Activated T-cell treated with anti-CD3 and anti-CD28 coated beads for 1 hour (primary cell): ENCODE measurements at places on chromosomes 4 and X.

GRCh38 chrX:48945517-48946348 is 11.7 kb downstream of the OTUD5 start:
- DNase-seq: peak; percentile 34

- DNase-seq: no peak
These were observed 483.1 kb downstream of the BCOR start for GRCh38 chrX:39614680-39614998.

DNA sequence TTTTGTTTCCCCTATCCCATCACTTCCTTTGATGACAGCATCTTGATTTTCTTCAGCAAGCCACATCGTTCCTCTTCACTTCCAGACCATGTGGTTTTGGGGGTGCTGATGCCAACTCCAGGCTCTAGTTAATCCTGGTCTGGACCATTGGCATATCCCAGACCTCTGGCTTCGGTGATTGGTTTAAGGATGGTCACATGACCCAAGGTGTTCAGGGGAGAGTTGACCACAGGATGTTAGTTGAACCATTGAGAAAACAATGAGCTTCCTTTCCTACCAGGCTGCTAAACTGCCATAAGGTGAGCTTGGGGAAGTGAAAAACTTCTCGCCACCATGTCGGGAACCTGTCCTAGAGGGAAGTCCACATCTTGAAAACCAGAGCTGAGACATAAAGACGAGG is 60.9 kb upstream of the TLR3 start:
- DNase-seq: no peak

- DNase-seq: no peak
These were observed 22.0 kb downstream of the MND1 start for GRCh38 chr4:153366486-153366885.

DNA sequence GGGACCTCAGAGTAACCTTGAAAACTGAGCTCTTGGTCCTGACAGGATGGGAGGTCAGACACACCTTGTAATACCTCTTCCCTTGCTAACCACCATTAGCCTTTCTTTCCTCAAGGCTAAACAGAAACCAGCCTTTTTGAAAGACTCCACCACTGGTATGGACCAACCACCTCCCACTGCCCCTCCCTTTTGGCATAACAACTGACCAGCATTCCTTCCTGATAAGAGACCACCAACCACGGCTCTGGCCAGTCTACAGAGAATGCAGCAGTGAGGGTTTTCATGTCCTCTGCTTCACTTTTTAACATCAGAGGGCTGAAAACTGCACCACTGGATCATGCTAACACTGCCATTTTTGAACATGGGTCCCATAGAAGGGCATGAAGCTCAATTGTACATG is 100.2 kb upstream of the MID1IP1 start:
- DNase-seq: no peak

DNA sequence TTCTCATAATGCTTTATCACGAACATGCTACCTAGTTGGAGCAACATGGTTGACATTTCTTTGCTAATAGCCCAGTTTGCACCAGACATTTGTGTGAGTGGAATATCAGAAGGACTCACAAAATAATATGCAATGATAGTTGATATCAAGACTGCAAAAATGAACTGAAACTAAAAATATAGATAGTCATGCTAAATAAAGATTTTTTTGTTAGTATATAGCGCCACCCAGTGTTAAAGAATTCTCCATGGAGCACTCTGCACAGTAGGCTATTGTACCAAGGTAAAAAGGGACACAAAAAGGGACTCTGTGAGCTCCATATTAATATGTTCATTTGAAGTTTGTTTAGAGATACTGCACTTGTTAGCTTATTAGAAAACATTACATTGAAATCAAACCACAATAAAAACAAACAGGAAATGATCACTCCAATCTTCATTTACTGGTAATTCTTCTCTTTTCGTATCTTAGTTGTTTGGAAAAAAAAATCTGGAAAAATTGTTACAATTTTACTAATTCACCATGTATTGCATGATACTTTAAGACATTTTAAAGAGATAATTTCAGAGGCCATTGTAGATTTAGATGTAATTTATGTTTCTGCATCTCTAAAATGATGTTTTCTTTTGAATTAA is 1509.6 kb downstream of the ADGRL3 start:
- no peak for DNase-seq

- no peak for DNase-seq
These were observed 35.2 kb upstream of the FAM241A start for GRCh38 chr4:112110059-112110425.

GRCh38 chr4:158714937-158715336 is 8.3 kb downstream of the PPID start:
- no peak for DNase-seq

- no peak for DNase-seq
These were observed 39.0 kb downstream of the SH3RF1 start for GRCh38 chr4:169231647-169232262.

- DNase-seq: peak; percentile 16
These were observed 1.3 kb downstream of the SH3TC1 start for GRCh38 chr4:8200302-8200975.

DNA sequence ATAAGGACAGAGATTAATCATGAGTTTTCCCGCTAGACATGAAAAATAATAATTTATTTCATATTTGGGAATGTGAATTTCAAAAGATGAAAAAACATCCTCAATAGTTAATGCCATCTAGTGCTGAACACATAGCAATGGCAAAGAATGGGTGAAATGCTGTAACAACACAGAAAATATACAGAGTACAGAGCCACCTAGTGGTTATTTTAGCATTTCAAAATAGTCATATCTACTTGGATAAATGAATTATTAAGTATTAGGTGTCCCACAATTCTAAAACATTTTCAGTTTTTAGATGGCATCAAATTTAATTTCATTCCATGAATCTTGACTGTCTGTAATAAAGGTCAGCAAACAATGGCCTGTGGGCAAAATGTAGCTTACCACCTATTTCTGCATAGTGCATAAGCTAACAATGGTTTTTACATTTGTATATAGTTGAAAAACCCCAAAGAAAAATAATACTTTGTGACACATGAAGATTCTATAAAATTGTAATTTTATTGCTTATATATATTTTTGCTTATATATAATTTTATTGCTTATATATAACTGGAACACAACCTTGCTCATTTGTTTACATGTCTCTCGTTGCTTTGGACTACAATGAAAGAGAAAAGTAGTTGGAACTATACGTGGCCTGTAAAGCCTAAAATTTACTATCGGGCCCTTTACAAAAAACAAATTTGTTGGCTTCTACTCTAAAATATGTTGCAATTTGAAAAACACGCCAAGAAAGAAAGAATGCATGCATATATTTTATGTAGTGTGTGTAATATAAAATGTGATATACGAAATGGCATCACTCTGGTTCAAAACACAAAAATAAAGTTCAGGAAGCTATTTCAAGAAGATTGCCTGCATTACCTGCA is 99.1 kb upstream of the FAM47C start:
- DNase-seq: no peak

- no peak for DNase-seq
These were observed 23.0 kb downstream of the KLB start for GRCh38 chr4:39429476-39430334.

- no peak for DNase-seq
These were observed 29.8 kb downstream of the SMIM20 start for GRCh38 chr4:25943805-25944204.

- DNase-seq: no peak
These were observed 10.5 kb upstream of the ZNF330 start for GRCh38 chr4:141210168-141210567.

- no peak for DNase-seq
These were observed 1.1 kb downstream of the RNF212 start for GRCh38 chr4:1112174-1112820.

DNA sequence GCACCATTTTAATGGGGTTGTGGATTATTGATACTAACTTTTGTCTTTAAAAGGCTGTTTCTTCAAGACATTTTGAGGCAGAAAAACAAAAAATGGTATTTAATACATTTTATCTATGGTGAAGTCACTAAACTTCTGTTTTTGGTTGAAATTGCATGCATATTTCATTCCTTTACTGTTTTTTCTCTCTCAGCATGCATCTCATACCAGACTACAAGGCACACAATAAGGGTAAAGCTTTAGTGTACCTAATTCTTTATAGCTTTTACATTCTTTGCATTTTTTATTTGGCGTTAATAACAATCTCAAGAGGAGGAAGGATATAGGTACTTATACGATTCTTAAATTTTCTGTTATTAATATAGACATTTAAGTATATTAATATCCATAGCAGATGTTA is 151.0 kb upstream of the DKK2 start:
- DNase-seq: no peak

- no peak for DNase-seq
These were observed 39.5 kb downstream of the HOPX start for GRCh38 chr4:56641494-56642051.

DNA sequence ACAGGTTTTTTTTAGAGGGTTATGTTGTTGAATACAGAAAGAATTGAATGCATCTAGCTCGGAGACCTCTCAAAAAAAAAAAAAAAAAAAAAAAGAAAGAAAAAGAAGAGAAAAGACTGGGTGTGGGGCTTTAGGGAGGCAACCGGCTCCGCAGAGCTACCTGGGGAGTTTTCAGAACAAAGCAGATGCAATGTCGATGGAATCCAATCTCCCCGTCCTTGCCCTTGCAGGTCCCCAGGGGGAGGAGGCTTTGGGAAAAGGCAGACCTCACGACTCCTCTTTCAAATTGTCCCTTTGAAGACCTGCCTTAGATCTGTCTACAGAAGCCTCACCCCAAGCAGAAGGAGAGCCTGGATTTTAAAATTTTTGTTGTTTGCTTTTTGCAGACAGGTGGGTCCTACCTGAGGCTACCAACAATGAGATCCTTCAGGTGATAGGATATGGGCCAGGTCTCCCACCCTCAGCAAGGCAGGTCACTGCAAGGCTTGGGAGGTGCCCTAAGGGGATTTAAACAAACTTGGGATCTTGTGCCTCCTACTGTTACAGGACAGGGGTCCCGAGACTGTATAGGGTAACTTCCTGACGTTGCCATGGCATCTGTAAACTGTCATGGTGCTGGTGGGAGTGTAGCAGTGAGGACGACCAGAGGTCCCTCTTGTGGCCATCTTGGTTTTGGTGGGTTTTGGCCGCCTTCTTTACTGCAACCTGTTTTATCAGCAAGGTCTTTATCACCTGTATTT is 75.2 kb upstream of the PRKX start:
- DNase-seq: no peak

DNA sequence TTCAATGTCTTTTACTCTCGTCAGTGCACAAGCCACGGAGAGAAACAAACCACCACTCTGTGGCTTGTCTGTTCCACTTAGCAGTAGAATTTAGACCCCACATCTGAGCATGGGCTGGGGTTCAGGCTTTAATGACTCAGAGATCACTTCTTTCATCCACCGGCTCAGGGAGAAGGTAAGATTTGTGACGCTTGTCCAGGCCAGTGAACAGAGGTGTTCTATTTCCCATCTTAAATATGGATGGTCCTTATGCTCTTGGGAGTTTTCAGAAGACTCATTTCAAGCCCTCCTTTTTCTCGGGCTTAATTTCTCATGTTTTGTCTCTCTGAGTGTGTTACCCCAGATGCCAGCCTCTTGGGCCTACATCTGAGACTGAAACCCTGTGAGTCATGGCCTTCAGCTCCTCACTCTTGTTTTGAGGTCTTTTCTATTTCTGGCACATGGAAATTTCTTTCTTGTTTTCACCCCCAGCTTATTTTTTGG is 127.4 kb upstream of the SFRP2 start:
- no peak for DNase-seq

DNA sequence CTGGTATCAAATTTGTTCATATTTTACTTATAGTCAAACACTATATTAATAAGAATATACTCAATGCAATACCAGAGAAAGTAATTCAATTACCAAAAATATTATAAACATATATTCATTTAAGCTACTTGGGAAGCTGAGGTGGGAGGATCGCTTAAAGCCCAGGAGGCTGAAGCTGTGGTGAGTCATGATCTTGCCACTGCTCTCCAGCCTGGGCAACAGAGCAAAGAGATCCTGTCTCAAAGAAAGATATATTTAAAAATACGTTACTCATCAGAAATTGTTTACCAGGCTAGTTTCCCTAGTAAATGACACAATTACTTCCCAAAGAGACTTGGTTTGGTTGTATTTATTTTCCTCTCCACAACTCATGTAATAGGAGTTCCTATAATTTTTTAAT is 433.6 kb downstream of the GASK1B start:
- no peak for DNase-seq

DNA sequence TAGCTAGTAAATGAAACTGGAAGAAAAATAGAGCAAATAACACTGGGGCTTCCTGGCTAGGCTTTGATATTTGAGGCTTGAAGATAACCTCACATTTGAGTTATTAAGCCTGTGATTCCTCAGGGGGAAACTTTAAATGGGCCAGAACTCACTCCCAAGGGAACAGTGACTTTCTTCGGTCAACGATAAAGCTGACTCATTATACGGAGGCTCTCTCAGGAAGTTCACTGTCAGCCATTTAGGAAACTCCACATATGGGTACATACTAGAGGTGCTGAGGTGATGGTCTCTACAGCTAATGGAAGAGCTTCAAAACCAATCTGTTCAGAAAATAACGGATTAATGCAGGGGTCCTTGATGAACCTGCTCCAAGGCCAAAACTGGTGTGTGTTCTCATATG is 120.8 kb downstream of the SH2D1A start:
- no peak for DNase-seq

DNA sequence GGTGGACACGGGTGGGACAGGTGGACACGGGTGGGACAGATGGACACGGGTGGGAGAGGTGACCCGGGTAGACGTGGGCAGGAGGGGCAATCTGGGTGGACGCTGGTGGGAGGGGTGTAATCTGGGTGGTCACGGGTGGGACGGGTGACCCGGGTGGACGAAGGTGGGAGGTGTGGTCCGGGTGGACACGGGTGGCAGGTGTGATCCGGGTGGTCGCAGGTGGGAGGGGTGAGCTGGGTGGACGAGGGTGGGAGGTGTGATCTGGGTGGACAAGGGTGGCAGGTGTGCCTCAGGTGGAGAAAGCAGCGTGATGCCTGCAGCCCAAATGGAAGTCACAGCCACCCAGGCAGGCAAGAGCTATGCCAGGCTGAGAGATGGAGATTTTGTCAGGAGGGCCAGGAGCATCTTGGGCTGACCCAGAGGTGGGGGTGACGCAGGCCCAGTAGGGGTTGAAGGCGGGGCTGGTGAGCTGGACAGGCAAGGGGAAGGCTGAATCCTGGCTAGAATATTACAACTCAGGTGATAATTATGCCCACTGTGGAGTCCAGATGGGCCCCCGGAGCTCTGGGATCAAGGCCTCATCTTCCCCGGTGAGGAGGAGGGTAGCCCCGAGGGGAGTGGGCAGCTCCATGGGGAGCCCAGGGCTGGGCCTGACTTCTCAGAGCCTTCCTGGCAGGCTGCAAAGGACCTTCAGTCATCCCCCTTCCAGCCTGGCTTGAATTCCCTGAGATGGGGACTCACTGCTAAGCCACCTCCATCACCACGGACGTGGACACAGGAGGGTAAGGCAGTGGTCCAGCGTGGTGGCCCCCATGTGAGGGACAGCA is 100.0 kb downstream of the ADRA2C start:
- no peak for DNase-seq
